ENCODE measurements at places on chromosomes 2 and 18.

DNA sequence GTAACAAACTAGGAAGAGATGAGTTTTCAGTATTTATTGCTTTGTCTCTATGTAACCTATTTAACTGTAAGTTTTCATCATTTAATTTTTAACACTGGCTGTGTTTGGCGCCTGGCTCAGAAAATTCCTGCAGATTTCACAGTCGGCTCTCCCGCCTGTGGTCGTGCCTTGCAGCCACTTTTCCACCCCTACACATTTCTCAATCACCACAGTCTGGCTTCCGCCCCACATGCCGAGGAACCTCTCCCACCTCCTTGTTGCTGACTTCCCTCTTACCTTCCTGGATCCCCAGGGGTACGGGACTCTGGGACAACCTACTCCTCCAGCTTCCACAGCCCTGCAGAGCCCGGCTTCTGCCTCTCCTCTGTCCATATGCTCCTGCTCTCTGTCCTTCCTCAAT lies 41.6 kb upstream of the MGAT4A start:
- no peak for DNase-seq

DNA sequence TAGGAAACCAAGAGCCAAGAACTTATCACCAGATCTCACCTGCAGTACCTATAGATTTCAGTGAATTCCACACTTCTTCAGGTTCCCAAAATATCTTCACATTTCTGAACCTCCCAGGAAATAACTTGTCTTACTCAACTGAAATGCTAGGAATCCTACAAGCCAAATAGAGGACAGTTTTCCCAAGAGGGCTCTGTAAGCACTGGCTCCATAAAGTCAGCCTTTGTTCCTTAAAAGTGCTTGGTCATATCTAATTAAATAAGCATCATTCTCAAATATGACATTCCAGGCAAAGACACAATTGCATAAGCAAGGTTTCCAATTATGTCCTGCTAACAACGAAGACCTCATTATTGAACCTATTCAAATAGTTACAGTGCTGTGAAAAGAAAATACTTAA lies 154.6 kb upstream of the MGAT5 start:
- DNase-seq = no peak

GRCh38 chr2:66488946-66489345 lies 54.0 kb downstream of the MEIS1 start:
- no peak for DNase-seq

GRCh38 chr2:237190966-237191713 lies 105.5 kb downstream of the COPS8 start:
- DNase-seq = no peak

DNA sequence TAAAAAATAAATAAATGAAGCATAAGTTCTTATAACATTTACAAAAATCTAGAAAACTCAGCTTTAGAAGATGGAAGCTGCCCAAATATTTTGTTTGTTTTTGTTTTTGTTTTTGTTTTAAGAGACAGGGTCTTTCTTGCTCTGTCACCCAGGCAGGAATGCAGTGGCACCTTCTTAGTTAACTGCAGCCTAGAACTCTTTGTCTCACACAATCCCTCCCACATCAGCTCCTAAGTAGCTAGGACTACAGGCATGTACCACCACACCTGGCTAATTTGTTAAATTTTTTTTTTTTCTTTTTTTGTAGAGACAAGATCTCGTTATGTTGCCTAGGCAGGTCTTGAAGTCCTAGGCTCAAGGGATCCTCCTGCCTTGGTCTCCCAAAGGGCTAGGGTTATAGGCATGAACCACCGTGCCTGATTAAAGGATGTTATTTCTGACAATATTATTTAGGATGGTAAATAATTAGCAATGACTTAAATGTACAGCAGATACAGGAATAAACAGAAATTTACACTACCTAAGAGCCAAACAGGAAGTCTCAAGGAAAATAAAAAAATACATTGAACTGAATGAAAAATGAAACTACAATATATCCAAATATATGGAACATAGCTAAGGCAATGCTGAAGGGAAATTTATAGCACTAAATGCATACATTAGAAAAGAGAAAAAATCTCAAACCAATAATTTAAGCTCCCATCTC lies 17.2 kb downstream of the SESTD1 start:
- no peak for DNase-seq

DNA sequence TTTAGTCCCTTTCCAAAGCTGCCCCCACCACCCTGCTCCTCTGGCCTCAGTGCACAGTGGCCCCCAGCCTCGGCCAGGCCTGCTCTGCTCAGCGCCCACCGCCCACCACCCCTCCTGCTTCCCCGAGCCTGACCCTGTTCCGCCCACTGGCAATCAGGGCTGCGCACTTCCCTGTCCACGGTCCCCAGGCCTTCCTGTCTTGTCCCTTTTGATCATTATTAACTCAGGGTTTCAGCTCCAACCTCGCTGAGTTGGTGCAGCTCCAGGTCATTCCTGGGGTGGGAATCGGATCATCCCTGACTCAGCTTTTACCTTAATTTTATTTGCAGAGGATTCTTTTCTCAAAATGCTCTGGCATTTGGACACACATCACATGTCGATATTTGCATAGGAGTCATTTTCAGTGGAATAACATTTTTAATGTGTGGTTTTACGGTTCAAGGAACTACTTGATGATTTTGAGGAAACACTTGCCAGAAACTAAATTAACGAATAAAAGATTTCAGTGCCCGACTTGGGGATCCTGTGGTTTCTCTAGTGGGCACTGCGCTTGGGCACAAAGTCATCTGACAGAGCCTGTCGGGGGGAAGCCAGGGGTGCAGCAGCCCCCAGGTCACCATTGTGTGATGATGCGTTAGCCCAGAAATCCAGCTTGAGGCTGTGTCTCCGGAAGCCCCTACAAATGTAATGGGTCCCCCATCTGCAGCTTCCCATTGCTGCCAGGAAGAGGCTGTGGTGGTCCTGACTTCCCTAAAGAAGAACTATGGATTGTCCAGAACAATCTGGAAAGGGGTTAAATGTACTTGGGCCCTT lies 1.0 kb upstream of the ESPNL start:
- no peak for DNase-seq

DNA sequence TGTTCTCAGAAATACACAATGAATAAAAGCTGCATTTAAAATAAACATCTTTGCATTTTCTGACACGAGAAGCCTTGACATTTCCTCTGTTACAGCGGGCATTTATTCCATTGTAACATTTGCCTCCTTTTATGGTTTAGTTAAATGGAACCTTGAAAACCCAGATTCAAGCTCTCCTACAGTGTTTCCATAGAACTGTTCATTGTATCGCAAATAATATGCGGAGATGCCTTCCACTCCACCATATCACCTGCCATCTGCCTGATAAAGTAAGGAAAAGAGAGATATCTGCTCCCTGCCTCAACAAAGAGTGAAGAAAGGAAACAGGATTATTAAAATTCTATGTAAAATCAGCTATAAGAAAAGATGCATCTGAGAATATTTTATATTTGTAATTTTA lies 69.8 kb downstream of the CDH19 start:
- DNase-seq = no peak

DNA sequence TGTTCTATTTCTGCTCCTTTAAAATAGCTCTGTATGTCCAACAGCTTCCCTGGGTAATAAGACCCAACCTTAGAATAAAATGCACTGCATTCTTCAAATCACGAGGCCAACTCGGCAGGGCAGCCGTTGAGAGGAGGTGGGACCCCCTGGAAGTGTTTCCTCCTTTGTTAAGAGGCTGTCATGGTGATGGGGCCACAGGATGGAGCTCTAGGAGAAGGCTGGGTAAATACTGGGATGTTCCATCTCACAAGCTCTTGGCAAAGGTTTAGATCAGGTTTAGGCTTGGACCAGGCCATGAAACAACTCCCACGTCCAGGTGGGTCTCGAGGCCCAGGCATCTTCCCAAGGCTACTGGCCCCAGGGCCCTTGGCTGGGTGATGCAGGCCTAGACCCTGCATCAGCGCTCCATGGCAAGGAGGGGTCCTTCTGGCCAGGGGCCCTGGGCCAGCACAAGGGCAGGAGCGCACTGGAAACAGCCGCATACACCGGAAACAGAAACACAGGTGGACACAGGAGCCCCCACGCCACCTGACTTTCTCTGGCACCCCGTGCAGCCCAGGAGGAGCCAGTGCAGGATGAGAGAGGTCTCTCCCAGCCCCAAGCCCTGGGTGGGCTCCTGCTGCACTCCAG lies 38.8 kb upstream of the OTOS start:
- no peak for DNase-seq

GRCh38 chr2:176123411-176124109 lies 1.0 kb downstream of the HOXD9 start:
- no peak for DNase-seq

DNA sequence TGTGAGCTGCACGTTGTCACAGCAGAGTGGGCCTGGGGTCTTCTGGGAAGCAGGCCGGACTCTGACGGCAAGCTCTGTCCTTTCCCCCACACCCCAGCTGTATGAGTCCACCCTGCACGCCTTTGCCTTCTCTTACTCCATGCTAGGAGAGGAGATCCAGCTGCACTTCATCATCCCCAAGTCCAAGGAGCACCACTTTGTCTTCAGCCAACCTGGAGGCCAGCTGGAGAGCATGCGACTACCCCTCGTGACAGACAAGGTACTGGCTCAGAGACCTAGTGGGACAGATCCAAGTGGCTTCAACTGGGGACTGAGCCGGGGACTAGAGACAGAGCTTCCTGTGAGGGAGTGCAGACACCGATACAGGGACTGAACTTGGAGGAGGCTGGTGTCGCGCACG lies 40.1 kb downstream of the NTSR2 start:
- no peak for DNase-seq

- DNase-seq = no peak
Measured at GRCh38 chr2:44944952-44945612, 3.6 kb downstream of the SIX3 start.

- DNase-seq = no peak
Measured at GRCh38 chr2:174193737-174194136, 54.6 kb downstream of the OLA1 start.

DNA sequence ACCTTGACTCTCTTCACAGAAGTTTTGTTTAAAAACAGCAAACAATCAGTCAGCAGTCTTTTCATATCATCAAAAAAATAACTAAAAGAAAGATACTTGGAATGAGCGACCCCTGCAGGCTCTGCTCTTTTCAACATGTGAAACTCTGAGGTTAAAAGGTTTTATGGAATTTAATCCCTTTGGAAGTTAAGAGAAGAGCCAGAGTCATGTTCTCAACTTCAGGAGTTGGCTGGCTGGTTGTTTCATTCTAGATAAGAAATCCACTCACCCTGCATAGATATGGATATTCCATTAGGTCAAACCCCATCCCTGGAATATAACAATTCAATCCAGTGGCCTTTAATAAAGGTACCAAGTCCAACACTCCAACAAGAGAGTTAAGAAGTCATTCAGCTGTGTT lies 115.6 kb upstream of the RMDN2 start:
- DNase-seq = no peak

DNA sequence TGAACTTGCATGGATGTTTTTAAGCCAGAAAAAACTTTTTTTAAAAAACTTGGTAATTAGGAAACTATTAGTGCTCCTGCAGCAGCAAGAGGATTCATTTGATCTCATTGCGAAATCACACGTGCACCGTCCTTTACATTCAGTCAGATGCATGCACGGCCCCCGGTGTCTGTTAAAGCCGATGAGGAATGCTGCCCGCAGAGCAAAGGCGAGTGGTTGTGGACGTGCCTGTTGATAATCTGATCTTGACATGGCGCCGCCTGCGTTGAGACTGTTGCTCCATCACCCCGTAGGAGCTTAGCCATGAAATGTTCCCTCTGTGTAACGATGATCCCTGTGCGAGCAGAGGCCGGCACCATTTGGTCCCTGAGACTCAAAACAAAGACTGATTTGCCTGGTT lies 300.0 kb downstream of the GBX2 start:
- DNase-seq = no peak

DNA sequence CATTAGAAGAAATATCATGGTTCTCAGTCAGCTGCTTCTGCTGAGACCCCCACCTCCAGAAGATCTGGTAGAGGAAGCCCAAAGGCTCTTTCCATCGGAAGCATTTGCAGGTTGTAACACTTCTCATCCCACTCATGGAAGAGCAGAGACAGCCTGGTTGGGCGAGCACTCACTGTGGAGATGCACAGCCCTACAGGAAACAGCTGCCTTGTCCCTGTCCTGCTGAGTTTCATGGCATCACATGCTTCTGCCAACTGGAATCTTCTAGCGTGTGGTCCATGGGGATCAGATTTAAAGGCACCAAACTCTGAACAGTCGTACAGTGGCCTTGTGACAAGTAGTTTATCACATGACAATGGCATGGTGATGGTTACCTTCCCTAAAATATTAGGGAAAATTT lies 36.3 kb upstream of the ACKR3 start:
- DNase-seq = no peak

GRCh38 chr2:196331851-196332250 lies 160.5 kb upstream of the STK17B start:
- DNase-seq = no peak

DNA sequence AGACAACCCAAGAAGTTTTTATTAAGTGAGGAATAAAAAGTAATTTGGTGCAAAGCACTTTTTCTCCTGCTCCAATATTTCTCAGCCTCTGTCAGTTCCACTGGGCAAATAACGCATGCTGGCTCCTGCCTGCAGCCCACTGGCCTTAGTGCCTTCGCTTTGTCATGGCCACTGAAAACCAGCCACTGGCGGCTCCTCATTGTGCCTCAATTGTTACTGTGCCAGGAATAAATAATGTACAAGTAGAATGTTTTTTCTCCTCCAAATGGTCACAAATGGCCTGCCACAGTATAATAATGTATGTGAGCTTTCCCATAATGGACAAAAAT lies 267.1 kb downstream of the ACTR3 start:
- DNase-seq = no peak

Measured in activated T-helper 1 cell treated with anti-CD3 and anti-CD28 coated beads, Interleukin-2, amount 50 U/mL, for 16 hours (primary cell).